ENCODE measurements at places on chromosomes 12 and 14.

DNA sequence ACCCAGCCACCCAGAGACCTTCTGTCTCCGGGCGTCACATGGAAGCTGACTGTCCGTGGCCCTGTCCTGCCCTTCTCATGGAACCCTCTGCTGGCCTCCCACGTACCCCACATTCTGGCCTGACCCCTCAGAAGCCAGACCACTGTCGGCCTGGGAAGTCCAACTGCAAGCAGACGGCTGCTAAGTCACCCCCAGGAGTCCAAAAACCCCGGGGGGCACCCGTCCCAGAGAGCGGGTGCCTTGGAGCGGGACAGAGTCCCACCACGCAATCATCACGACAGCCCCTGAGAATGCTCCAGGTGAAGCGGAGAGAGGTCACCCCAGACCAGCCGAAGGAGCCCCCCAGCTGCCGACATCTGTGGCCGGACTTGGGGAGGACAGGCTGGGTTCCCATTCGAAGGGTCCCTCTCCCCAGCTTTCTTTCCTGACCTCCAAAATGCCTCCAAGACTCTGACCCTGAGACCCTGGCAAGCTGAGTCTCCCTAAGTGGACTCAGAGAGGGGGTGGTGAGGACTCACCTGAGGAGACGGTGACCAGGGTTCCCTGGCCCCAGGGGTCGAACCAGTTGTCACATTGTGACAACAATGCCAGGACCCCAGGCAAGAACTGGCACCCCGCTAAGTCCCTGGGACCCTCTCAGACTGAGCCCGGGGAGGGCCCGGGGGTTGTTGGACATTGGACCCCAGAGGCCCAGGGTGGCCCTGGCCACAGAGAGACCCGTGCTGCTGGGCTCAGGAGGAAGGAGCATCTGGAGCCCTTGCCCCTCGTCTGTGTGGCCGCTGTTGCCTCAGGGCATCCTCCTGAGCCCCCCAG lies 337.1 kb downstream of the TMEM121 start:
- DNase-seq: no peak

DNA sequence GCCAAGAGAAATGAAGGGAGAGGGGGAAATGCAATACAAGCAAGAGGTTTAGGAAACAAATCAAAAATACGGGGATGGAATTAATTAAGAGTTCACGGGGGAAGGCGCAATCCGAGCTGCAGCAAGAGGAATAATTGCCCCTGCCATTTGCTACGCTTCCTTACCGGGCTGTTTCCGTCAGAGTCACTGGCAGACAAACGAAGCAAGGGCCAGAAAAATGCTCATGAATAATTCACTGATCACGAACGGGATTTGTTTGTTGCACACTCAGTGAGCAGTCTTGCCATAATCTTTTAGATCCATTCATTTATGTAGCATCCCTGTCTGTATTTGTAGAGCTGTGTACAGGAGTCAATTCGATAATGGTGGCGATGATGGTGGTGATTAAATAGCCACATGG lies 39.0 kb downstream of the PLXNC1 start:
- no peak for DNase-seq

GRCh38 chr14:23217032-23218020 lies 20.4 kb upstream of the RNF212B start:
- DNase-seq: no peak

DNA sequence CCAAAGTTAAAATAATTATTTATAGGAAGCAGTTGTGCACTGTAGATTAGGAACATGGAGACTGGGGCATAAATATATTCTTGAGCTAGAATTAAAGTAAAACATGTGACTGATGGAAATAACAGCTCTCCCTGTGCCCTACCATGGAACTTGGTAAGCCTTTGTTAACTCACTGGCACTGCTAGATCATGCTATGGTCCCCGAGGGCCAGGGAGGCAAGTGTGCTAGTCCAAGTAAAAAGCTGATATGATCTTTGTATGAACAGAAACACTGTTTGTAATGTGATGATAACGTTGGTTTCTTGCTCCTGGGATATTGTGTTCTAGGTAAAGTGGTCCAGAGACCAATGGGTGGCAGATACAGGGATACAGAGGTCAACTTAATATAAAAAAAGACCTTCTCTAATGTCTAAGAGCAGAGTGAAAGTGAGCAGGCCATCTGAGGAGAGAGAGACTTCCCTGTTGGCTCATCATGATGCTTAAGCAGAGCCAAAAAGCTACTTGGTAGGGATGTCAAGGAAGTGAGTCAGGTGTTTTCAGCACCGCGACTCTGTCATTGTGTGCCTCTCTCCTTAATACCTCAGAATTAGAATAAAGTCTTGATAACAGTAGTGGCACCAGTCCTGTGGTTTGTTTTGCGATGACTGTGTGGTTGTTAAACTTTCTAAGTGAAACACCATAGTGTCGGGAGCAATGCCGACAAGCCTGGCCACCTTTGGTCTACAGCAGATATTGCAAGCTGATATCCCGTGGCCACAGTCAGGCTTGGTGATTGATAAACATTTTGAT lies 27.6 kb downstream of the BICD1 start:
- peak; percentile 31 for DNase-seq

DNA sequence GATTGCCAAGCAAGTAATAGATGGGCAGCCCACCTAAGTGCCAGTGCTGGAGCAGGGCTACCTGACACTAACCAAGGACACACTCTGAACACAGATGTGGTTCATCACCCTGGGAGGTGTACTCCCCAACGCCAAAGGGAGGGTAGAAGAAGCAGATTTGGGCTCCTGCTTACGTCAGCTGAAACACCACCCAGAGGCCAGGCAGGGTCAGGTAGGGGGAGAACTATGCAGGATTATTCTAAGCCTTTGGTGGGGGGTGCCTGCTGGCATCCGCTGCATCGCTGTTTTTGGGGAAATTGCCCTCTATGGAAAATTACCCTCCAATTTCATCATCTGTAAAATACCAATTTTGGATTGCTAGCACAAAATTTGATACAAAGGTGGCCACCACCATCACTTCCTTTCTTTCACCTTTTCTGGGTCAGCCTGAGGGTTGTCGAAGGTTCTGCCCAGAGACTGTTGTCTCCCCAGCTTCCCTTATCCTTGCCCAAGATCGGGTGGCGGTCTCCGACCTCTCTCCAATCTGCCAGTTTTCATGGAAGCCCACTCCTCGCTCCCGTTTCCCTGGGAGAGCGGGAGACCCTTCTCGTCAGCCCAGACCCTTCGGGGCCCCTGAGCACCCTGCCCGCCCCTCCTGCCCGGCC lies 535 bp downstream of the BIN2 start:
- DNase-seq: no peak

DNA sequence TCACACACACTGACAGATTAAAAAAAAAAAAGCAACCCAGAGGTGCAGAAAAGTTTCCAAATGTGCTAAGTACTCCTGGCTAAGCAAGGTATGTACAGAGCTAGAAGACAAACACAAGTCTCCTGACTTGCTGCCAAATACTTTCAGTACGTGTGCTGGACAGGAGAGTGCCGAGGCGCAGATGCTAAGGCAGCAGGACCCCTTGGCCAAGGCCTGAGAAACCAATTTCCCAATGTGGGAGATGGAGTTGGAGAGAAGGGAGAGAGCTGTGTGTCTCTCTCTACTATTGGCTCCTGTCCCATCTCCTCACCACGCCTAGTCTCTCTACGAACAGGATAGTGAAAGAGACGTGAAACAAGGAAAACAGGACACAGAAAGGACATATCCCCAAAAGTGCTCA lies 5.3 kb downstream of the SPRYD3 start:
- DNase-seq: no peak

DNA sequence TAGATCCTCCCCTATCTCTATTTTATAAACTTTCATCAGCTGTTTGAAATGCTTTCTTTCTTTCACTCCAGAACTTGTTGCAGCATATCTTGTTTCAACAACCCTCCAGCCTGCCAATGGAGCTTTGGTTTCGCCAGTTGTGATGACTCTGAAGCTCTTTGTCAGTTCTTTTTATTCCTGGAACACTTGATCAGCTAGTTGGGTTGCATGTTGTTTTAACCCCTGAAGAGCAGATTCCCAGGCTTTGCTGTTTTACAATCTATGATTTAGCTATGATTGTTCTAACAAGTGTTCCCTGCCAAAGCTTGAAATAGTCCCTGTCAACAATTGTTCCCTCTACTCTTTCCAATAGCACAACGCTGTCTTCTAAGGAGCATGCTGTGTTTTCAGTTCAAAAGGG lies 50.6 kb upstream of the FUT8 start:
- no peak for DNase-seq

DNA sequence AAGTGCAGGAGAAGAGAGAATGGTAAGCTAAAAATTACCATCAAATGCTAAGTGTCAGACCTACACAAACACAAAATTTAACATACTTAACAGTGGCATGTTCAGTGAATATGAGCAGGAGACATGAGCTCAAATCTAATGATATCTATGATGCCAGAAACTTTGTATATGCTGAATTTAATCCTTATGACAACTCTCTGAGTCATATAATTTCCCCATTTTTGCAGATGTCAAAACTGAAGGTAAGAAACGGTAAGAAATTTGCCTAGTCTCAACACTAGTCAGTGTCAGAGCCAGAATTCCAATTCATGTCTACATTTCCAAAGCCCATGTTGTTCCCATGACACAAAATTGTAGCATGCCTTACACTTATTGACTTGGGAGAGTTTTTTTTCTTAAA lies 375.8 kb downstream of the APAF1 start:
- DNase-seq: no peak

GRCh38 chr12:61536525-61536924 lies 723.7 kb upstream of the USP15 start:
- no peak for DNase-seq

DNA sequence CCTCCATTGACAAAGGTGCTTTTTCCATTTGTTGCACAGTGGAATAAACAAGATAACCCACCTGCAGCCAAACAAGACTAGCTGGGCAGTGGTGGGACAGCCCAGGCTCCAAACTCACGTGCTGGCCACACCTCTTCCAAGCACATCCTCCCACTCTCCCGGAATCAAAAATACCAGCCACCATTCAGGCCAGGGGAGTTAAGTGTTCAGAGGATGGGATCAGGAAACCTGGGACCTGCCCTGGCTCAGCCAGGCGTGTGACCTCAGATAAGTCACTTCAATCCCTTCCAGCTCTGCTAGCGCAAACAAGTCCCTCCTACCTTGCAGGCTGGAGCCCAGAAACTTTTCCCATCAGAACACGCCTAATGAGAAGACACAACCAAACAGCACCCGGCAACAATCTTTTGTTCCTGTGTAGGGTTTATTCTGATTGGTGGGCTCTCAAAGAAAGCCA lies 43.3 kb downstream of the ACTN1 start:
- no peak for DNase-seq

DNA sequence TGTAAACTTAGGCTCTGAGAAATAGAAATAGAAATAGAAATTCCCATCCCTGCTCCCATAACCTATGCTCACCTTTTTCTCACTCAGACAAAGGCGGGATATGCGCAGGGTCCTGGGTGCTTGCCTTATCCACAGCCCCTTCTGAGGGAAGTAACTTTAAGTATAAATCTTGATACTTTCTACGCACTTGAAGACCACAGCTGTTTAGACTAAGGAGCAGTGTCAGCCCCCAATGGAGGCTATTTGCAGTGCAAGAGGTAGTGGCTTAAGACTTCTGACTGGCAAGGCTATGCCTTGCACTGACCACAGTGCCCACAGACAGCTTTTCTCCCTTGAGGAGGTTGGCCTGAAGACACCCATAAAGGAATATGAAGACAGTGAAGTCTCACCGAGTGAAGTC lies 35.2 kb downstream of the ASCL1 start:
- no peak for DNase-seq

GRCh38 chr14:63555572-63555971 lies 12.4 kb upstream of the PPP2R5E start:
- DNase-seq: no peak

GRCh38 chr14:69858801-69859200 lies 20.4 kb upstream of the SMOC1 start:
- no peak for DNase-seq

- no peak for DNase-seq
Observed at GRCh38 chr14:104549536-104550339, 29.8 kb upstream of the C14orf180 start.

DNA sequence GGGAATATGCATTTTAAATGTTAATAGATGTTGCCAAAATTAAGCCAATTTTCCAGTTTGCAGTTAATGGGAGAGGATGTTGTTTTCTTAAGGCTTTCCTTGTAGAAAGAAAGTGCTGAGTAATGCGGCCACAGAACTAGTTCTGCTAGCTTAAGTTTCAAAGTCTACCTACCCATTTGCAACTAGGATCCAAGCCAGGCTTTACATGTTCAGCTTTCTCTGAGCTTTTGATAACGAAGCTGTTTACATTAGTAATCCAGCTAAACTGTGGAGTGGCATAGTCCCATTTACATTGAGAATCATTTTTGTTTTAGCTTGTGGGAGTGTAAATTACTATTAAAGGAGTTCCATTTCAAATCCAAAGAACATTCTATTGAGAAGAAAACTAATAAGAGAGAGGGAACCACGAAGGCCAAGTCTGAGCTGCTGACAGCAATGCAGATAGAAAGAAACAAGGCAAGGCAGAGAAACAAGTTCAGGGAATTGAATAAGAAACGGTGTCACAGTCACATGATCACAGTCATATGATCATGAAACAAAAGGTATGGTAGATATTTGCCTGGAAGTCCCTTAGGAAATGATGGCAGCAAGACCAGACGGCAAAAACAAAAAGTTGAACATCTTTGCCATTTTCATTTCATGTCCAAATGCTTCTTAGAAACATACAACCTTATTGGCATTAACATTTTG lies 274.9 kb downstream of the PAWR start:
- no peak for DNase-seq

DNA sequence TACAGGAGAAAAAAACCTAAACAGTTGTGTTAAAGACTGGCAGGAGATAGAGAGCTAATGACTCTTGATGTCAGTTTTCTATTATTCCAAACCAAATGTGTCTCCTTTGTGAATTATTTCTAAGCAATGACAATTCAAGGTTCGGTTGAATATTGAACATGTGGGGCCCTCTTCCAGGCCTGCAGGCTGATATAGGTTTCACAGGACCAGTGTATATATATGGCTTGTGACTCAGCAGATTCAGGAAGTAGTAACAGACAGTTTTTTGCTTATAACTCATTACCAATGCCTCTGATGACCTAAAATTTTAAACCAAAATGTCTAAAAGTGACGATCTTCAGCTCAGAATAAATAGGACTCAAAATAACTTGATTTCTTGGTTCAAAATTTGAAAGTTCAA lies 33.7 kb upstream of the NPAS3 start:
- DNase-seq: no peak

DNA sequence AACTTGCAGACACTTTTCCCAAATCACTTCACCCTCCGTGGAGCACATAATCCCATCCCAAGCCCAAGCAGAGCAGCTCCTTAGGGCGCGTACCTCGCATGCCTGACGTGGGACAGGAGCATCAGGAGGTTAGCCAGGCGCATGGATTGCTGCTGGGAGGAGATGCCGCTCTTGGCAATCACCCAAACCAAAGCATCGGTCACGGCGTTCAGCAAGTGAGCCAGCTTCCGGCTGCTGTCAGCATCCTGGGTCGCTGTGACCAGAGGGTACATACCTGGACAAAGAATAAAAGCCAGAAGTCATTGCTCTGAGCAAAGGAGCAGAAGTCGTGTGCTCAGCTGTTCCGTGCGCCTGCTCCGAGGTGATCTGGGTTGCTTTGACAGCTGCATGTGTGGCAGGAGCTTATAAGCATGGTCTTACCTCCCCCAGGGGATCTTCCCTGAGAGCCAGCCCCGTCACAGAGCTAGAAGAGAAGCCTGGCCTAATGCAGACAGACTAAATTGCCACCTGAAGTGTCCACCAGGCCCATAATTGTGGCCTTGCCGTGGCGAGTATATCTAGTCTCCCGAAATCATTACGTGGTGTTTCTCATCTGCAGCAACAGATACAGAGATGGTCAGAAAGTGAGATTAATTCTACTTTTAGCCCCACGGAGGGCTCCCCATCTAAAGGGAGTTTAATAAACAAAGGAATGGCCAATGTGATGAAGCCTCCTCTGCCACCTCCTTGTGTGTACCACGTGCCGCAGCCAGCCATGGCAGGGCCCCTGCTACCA lies 59.1 kb downstream of the ESR2 start:
- no peak for DNase-seq
